ENCODE measurements at places on chromosomes 4 and X.
A peak's percentile ranks its signal among the peaks of the same experiment; 100 is the strongest.

GRCh38 chrX:42739258-42739657 lies 38.7 kb downstream of the PPP1R2C start:
- no peak for DNase-seq

DNA sequence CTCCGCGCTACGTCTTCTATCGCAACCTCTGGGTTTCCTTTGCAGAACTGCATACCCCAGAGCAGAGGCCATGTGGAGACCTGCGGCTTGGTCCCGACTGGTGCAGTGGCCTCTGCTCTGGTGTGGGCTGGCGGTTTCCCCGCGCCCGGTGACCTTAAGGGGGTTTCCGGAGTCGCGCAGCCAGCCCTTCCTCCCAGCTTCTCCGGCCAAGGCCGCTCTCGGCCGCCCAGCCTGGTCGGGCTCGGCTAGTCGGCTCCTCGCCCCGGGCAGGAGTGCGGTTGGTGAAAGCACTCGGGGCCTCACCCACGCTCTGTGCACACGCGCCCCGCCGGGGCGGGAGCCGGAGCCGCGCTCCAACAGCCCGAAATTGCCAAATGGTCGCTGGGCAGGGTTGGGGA lies 84.9 kb downstream of the BCOR start:
- no peak for DNase-seq

GRCh38 chr4:1201851-1202525 lies 29.6 kb upstream of the SPON2 start:
- DNase-seq = no peak

GRCh38 chrX:50093625-50094024 lies 107.2 kb downstream of the AKAP4 start:
- peak; percentile 33 for DNase-seq

All from HepG2 (cell line).